ENCODE measurements at places on chromosomes 2 and 18.
A peak's percentile ranks its signal among the peaks of the same experiment; 100 is the strongest.

GRCh38 chr18:11947214-11948191 lies 33.8 kb upstream of the IMPA2 start:
- peak; percentile 99 for DNase-seq

GRCh38 chr2:240981871-240982800 lies 16.3 kb upstream of the SNED1 start:
- DNase-seq = no peak

DNA sequence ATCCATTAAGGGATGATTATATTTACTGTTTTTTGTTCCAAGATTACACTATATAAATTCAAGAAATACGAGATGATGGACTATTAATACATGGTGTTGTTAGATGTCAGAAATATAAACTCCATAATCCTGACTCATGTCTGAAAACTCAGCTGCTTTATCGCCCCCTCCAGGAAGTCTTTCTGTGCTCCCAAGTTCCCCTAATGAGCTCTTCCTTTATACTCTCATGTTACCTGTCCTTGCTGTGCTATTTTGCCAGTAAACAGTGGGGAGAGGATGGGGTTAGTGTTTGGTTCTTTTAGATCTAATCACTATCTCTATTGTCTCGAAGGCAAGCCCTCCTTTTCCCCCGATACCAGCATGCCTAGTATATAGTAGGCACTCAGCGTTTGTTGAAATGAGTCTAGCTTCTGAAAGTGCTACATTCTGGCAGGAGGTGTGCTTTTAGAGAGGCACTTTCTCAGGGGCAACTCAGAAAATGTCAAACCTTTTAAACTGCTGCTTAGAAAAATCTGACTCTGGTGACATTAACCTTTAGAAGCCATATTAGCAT lies 21.4 kb upstream of the BARD1 start:
- DNase-seq = peak; percentile 38

- DNase-seq = no peak
Observed at GRCh38 chr2:56475191-56475590, 291.4 kb downstream of the CCDC85A start.

DNA sequence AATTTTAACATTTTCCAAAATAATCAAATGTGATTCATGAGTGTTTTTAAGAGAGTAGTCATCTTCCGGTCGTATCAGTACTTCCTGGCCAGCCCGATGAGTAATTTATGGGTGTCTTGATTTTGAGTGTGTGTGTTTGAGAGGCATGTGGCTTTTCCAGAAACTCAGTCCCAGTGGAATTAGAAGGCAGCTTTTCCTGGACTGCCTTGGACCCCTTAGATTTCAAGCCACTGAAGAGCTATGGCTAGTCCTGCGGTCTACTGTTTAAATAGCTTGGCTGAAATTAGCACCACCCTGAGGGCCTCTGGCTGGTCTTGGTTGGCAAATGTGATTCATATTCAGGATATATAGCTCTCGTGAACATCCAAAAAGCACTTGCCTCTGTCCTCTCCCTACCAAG lies 59.4 kb downstream of the HK2 start:
- DNase-seq = peak; percentile 87

GRCh38 chr18:12302391-12303147 lies 5.5 kb upstream of the TUBB6 start:
- DNase-seq = no peak

DNA sequence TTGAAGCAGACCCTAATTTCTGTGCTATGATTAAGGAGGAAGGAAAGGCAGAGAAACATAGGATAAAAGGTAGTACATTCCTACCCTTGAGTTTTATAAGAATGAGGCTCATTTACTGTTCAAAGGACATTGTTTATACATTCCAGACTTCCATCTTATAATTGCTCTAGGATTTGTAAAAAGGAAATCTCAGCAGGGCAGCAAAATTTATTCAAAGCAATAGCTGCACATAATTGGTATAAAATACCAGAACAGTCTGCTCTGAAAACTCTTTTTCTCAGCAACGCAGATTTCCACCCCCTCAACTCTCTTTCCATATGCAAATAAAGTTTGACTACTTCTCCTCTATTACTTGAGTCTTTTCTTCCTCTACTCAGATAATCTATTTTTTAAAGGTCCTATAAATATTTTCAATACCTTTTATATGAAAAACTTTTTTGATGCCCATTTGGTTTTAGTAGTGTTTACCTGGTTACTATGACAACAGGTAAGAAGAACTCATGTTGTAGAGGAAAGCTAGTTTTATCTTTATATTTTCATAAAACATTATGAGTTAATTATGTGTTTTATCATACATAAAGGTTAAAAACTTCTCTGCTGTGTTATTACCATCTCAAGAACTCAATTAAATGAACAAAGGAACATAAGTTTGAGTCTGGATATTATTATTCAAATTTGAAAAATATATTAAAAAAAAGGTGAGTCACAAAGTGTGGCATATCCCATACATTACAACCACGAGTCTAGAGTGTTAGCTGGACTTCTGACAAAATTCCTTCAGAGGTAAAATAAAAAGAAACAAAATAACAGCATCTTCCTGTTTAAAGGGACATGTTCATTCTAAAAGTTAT lies 19.9 kb downstream of the RBMS1 start:
- no peak for DNase-seq

DNA sequence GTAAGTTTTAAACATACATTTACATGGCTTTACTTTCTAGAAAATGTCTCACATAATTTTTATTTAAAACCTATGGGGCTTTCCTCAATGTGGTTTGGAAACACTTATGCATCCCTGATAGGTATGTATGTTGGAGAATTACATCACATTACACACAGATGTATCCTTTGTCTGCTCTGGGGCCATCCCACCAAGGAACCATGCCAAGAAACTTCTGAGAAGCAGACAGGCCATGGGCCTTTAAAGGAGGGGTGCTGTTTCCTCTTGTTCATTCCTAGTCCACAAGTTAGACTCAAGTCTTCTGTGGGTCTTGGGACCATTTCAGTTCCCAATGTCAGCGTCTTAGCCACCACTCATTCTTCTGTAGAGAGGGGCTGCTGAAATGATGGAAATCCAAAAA lies 162.0 kb upstream of the SETBP1 start:
- peak; percentile 41 for DNase-seq

GRCh38 chr2:239983004-239983778 lies 42.0 kb downstream of the NDUFA10 start:
- DNase-seq = no peak

DNA sequence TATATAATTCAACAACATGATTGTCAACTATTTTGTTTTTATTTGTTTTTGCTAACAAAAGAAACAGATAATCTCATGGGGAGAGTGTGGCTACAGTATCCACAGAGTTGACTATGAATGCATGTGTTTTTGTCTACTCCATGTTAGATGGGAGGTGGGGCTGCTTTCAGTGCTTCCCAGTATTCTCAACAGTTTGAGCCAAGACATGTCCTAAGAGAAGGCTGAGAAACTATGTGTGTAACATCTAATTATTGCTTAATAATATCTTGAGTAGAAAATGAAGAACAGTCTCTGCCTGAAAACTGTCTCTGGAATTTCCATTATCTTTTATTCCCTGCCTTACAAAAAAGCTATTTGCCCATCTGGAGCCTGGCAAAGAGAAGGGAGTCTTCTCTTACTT lies 178.8 kb upstream of the MMADHC start:
- no peak for DNase-seq

DNA sequence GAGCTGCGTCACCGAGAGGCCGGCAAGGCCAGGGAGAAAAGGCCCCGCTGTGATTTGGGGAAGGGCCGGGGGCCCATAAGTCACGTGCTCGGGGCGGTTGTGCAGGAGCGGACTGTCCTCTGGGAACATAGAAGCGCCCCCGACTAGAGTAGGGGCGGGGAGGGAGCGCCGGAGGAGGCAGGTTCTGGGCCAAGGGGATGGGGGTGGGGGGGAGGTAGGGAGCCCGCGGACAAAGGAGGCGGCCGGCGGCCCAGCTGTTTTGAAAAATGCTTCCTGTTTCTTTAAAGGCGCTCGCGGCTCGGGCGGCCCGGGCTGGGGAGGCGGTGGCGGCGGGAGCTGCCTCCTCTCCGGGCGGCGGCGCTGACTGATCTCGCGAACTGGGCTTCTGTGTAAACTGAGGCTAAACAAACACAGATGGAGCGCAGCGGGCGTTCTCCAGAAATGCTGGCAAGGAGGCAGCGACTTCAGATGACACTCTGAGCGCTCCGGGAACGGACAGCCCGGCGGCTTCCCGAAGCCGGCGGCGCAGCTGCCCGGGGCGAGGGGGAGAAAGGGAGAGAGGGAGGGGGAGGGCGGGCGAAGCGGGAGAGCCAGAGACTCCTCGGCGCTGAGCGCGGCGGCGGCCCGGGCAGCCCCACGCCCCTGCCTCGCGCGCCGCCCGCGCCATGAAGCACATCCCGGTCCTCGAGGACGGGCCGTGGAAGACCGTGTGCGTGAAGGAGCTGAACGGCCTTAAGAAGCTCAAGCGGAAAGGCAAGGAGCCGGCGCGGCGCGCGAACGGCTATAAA lies at the start of gene ATOH8:
TSS of gene ATOH8 (plus strand) at position 467 of the 788 bp plus-strand sequence. CDS start at position 666, 199 bp downstream.
- DNase-seq = peak; percentile 67

GRCh38 chr2:104888489-104889258 lies 34.8 kb downstream of the POU3F3 start:
- no peak for DNase-seq

GRCh38 chr18:56298935-56299334 lies 339.5 kb downstream of the TXNL1 start:
- peak; percentile 56 for DNase-seq

DNA sequence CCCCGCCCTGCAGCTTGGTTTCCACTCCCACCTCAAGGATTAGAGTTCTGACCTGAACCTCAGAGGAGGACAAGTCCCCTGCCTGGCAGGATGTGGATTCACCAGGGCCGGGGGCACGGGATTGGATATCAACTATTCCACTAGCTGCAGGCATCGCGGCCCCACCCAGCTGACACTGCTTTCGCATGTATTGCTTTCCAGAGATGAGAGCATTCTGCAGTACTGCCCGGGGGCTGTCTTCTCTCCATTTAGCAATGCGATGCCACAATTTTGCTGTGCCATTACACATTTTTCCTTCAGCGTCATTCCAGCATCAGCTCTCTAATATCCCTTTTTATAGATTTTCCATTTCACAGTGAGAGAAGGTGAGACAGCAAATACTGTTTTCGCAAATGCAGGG lies 42.0 kb downstream of the CTIF start:
- peak; percentile 23 for DNase-seq

GRCh38 chr2:42614838-42615237 lies 46.4 kb downstream of the MTA3 start:
- DNase-seq = no peak

GRCh38 chr2:24259316-24259715 lies 84.5 kb downstream of the FAM228A start:
- peak; percentile 60 for DNase-seq

DNA sequence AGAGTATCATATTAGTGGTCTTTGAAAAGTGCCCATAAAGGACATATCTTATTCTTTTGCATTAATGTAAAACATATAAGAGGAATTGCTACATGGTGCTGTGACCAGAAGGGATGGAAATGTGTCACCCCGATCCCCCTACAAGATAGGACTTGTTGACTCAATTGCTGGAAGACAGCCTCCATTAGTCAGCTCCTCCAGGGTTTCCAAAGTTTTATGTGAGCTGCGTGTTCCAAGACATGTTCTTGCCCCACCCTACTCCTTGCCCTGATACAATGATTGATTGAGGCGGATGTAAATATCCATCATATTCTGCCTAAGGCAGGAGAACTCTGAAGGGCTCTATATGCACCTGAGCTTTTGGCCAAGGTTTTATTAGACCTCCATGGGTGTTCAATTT lies 541.0 kb upstream of the ZEB2 start:
- DNase-seq = peak; percentile 51

DNA sequence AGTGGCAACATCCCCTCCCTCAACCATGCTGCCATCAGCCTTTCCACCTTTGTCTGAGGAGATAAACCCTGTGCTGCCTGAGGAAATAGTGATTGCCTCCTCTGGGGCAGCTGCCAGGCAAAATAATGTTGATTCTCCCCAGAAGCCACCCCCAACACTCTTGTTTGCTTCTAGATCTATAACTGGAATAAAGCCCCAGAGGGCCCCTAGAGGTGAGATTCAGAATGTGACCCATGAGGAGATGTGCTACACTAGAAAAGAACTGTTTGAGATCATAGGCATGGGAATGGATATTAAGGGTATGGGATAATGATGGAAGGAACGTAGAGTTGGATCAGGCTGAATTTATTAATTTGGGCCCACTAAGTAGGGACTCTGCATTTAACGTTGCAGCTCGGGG lies 116.3 kb upstream of the RMP24 start:
- DNase-seq = no peak

DNA sequence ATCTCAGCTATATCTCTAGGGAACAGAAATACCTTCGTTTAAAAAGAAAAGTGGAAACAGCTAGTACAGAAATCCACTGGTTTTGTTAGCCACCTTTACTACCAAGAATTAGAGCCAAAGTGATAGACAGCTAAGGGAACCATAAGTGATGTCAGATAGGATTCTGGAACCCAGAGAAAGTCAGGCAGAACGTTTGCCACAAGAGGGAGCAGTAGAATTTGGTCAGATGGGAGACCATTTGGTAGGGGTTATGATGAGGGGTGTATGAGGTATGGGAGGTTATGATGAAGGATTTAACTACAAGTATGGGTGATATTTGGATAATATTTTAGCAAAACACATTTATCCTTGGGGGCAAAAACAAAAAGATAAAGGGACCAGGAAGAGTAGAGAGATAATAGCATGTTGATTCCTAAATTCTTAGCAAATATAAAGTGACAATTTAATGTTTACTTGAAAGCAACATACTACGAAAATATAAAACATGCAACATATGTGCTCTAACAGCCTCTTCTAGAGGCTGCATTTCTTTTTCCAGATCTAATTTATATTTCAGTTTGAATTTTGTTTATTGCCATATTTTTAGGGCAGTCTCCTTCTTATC lies 3.3 kb downstream of the SLC8A1 start:
- DNase-seq = peak; percentile 50

DNA sequence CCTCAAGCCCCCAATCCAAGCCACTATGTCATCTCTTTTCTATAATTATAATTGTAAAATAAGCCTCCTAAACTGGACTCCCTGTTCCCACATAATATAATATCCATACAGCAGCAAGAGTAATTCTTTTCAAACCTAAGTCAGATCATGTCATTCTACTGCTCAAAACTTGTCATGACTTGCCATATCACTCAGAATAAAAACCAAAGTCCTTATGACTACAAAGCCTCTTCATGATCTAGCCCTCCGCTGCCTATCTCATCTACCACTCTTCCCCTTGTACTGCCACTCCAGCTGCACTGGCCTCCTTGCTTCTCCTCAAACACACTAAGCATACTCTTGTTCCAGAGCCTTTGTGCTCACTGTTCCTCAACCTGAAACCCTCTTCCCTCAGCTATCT lies 69.9 kb downstream of the MEMO1 start:
- DNase-seq = no peak

- peak; percentile 22 for DNase-seq
Observed at GRCh38 chr18:54947091-54947490, 12.2 kb downstream of the CCDC68 start.

GRCh38 chr2:143564419-143564818 lies 435.2 kb downstream of the ARHGAP15 start:
- DNase-seq = no peak

- DNase-seq = no peak
Observed at GRCh38 chr2:127233710-127234109, 13.6 kb upstream of the CYP27C1 start.

DNA sequence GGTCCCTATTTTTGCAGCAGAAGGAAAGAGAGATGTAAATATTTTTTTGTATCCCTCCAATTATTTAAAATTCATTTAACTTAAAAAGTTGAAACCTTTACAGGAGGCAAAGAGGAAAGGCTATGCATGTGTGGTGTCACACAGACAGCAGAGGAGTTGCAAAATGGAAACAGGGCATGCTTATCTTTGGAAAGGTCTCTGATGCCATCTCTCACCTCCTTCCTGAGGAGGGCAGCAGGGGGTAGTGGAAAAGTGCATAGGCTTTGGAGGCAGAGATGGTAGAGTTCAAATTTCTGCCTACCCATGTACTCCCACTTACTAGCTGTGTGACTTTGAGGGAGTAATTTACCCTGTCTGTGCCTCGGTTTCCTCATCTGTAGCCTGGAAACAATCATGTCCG lies 99.6 kb upstream of the MCFD2 start:
- no peak for DNase-seq

Measured in fibroblast of the aortic adventitia (primary cell).